K562 (cell line): ENCODE measurements at places on chromosomes 7 and 10.

DNA sequence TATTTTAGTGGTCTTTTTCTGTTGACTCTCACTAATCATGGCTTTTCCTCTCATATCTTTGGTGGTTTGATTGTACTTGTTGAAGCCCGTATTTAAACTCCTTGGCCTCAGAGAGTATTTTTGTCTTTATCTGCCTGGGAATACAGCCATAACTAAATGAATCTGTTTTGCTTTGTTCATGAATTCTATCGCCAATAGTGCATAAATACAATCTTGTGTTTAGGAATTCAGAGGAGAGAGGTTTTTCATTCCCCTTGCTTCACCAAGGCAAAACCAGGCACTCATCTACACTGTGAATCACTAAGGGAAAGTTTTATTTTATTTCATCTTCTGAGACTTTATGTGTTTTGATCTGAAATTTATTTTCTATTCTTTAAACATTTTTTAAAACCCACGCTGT is 152.7 kb downstream of the BICC1 start:
- no peak for DNase-seq

DNA sequence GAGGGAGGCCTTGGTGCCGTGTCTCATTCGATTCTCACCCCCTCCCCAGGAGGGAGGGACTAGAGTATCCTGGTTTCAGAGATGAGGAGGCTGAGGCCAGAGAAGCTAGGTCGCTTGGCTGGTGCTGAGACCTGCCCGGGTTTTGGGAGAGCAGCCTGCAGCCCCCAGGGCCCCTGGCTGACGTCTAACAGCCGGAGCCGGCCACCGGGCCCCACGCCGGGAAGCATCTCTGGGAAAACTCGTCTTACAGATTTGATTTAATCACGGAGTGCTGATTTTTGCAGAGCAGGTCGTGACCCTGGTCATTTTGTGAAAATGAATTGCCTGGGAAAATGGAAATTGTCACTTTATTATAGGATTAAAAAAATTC is 97.5 kb downstream of the MICALL2 start:
- DNase-seq = no peak

DNA sequence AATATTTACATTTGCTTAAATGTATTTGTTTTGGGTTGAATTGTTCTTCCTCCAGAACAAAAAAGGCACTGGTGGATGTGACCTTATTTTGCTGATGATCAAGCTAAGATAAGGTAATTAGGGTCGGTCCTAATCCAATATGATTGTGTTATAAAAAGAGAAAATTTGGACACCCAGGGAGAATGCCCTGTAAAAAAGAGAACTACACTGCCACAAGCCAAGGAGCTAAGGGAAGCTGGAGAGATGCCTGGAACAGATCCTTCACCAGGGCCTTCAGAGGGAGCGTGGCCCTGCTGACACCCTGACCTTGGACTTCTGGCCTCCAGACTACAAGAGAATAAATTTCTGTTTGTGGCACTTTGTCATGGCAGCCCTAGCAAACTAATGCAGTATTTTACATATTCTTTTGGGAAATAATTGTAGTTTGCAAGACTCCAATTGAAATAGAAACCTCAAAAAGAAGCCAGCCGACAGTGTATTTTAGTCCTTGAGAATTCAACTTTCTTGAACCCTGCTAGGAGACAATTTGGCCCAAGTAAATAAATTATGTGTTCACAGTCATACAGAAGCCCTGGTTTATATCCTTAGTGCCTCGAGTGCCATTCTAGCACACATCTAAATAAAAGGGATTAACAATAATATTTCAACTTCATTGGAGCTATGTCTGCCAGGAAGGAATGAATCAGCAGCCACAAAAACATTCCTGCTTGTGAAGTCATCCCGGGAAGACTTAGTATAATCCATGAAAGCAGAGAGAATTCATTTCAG is 164.6 kb downstream of the PKD1L1 start:
- no peak for DNase-seq

- DNase-seq = no peak
Measured at GRCh38 chr10:104144931-104145330, 23.0 kb downstream of the SFR1 start.

DNA sequence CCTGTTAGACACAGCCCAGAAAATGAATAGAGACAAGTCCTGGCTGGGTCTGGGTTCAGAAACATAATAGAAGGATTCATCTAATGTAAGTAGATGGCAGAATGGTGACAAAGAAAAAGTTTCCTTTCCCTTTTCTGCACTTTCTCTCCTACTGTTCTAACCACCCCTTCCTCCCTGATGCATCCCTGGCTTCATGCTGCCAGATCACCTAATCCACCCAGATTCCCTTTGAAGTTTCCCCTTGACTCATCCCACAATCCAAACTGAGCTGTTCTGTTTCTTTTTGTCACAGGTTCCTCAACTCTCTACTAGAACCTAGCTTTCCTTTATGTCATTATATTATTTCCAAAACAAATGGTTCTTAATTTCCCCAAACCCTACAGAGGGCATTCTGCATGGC is 1.1 kb upstream of the MACC1 start:
- DNase-seq = no peak

DNA sequence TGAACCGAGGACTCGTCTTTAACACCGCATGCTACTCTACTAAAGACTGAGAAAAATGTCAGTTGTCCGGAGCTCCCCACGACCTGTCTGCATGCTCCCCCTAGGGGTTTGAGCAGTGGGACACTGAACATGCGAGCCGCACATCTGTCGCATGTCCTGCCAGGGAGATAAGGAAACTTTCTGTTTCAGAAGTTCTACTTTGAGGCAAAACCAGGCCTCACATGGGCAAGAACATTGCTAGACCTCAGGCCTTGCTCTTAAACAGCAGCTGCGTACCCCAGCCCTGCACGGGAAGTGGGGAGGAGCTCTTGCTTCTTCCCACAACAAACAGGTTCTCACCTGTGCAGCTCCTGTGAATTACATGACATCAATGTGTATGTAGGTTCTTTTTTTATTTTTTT is 30.3 kb upstream of the HERPUD2 start:
- DNase-seq = peak; percentile 39

- DNase-seq = no peak
Measured at GRCh38 chr10:114550756-114551635, 107.1 kb downstream of the ABLIM1 start.

GRCh38 chr10:66483966-66484365 is 441.9 kb upstream of the LRRTM3 start:
- no peak for DNase-seq

- DNase-seq = no peak
Measured at GRCh38 chr7:17300012-17300411, 1.6 kb downstream of the AHR start.

- DNase-seq = no peak
Measured at GRCh38 chr10:107104026-107104652, 60.4 kb downstream of the SORCS1 start.

GRCh38 chr7:15400440-15400839 is 161.4 kb downstream of the AGMO start:
- DNase-seq = no peak

DNA sequence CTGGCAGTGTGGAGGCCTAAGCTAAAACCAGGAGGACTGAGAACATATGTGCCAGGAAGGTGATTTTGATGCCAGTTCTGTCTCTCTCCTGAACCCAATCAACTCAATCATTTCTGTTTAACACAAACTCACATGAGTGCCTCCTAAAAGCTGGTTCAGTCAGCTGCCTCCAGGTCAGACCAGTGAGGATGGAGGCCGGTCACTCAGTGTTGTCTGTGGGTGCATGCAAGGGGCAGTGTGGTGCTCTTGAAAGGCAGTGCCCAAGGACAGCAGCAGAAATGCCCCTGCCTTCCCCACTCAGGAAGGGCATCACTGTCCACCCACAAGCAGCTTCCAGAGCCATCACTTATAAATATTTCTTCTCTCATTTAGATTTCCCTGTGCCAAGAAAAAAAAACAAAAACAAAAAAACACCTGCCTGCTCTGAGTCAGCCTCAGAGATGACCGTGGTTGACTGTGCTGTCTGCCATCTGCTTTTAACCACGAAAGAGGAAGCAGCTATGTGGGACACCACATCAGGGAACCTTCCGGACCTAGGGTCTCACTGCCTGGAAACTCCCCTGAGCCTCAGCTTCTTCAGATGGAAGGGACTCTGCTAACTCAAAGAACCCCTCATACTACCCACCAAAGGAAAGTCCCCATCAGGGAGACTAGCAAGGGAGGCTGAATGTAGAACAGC is 39.1 kb downstream of the VOPP1 start:
- DNase-seq = no peak

GRCh38 chr7:118870187-118870586 is 645.7 kb downstream of the ANKRD7 start:
- DNase-seq = no peak

DNA sequence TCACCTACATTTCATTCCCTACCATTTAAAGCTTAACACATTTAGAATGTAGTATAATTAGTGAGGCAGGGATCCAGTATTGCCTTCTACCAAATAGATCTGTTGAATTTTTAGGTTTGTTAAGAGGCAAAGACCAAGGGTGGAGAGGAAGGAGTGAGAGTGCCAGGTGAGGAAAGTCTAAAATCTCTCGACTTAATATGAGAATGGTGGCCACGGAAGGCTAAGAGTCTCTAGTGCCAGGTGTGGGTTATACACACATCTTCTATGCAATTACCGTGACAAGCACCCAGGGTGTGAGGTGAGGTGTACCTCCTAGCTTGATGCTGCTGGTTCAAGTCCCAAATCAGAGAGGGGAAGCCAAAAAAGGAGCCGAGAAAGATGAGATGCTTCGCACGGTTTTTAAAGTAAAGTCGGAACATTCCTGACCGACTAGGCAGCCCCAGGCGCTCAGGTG is 439 bp downstream of the IQUB start:
- no peak for DNase-seq

- no peak for DNase-seq
Measured at GRCh38 chr7:129146237-129146979, 1.9 kb downstream of the TSPAN33 start.

DNA sequence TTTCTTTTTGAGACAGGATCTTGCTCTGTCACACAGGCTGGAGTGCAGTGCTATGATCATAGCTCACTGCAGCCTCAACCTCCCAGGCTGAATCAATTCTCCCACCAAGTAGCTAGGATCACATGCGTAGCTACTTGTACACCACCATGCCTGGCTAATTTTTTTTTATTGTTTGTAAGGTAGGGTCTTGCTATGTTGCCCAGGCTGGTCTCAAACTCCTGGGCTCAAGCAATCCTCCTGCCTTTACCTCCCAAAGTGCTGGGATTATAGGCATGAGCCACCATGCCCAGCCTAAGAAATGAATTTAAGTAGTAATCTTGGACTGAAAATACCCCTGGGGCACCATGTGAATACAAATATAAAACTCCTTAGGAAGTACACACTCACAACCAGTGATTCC is 5.8 kb downstream of the NUDT13 start:
- DNase-seq = no peak

DNA sequence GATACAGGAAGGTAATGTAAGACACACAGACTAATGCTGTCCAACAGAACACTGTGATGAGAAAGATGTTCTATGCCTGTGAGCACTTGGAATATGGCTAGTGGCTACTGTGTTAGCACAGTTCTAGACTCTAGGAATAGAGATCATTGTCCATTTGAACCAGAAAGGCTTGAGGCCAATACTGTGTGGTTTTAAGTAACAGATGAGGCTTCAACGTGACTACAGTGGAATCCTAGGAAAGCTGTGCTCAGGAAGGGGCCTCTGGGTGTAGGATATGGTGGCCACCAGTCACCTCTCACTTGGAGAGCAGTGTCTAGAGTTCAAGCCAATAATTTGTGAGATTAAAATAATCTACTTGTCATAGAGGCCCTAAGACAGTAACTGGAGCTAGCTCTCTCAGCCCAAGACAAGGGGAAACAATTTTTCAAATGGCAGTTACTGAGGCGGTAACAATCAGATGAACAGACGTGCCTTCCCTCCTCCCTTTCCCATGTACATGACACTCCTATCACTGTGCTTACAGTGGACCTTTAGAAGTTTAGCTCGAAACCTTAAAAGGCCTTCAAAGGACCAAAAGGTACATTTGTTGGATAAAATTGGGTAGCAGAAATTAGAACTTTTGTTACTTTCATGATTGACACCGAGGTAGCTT is 10.2 kb downstream of the ZDHHC16 start:
- DNase-seq = no peak

DNA sequence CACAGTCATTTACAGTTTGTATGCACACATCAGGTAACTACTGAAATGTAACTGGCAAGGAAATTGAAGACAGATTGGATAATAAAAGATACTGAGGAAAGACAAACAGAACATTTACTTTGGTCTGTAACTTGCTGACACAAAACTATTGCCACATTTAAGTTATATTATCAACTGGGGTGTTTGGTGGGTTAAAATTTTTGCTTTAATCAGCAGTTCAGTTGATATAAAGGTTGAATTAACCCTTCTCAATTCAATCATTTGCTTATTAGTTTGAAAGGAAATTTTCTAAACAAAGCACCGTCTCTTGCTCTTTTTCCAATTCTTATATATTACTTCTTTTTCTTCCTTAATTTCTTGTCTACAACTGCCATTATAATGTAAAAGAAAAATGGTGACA is 102.4 kb downstream of the TMEM26 start:
- no peak for DNase-seq

- DNase-seq = no peak
Measured at GRCh38 chr10:30858499-30858898, 173.2 kb downstream of the ZNF438 start.

- DNase-seq = no peak
Measured at GRCh38 chr7:64998865-64999164, 7.7 kb downstream of the ERV3-1 start.

DNA sequence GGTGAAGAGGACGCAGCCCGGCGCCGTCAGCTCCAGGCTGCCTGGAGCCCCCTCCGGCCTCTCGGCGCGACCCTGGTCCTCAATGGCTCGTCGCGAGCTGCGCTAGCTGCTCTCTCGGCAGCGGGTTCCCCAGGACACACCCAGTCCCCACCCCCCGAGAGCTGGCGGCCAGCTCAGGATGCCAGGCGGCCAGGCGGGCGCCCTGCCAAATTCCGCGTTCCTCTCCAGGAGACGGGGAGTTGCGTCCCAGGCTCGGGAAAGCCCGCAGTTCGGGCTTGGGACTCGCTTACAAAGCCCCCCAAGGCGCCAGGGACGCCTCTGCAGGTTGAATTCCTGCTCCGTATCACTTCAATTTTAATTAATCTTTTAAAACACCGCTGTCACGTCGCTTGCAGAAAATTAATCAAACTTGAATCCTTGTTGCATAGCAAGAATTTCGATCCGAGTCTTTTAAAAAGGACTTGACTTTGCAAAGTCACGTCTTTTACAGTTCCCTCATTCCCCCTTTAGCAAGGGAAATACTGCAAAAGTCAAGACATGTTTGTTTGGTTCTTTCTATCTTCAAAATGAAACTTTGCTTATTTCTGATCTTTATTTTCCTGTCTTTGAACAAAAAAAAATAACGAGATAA is 28.2 kb downstream of the SKIDA1 start:
- no peak for DNase-seq
